Stimulated activated CD4-positive, alpha-beta T cell treated with anti-CD3 and anti-CD28 coated beads, Interleukin-12 subunit alpha, Interleukin-12 subunit beta, amount 100 ng/mL, for 4 hours (primary cell): ENCODE measurements at places on chromosomes 2 and 18.

DNA sequence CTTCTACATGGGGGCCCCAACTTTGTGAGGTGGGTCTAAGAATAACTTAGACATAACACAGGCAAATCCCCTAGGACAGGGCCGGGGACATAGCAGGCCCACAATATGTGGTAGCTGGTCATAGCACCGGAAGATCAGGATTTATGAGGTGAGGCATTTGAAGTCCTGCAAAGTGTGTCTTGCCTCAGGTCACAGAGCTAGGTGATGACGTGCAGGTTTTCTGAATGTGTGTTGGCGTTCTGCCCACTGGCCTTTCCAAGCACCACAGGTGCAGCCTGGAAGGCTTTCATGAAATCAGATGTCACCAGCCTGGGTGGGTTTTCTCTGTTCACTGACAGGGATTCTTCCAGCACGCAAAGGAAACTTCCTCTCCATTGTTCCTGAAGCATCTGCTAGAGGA, 119.1 kb downstream of the LRATD1 start:
- no peak for DNase-seq

DNA sequence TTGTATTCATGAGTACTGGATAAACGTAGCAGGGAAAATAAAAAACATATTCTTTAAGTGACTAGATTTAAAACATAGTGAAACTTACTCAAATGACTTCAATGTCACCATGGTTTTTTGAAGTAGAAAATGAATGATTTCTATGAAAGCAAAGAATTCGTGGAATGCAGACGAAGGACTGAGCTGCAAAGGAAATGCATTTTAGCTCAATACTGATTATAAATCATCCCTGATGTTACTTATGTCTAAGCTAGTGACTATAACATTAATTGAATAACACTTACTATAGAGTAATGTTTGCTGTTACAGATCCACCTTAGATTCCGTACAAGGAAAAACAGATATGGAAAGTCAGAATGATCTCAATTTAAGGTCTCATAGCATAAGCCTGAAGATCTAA, 1257.7 kb upstream of the CDH2 start:
- DNase-seq, result no peak

GRCh38 chr2:200784215-200784614, 27.5 kb upstream of the BZW1 start:
- no peak for DNase-seq

- no peak for DNase-seq
These were observed 16.8 kb upstream of the KCNJ3 start for GRCh38 chr2:154681741-154682140.

GRCh38 chr2:117775703-117776219, 38.7 kb upstream of the DDX18 start:
- DNase-seq, result no peak

GRCh38 chr18:34957119-34957863, 83.9 kb upstream of the MAPRE2 start:
- DNase-seq, result no peak
